ENCODE measurements at places on chromosomes 13 and 19. TPM values are rescaled to one million over a fixed set of nuclear protein-coding genes. Genes with fewer than 3 reads are reported as not detected.

The ZNF763 gene
- 0.85 TPM for total RNA-seq

The MEIOSIN gene
- total RNA-seq: not detected

GRCh38 chr13:21106089-21106488, 44.7 kb upstream of the LATS2 start:
- H3K27ac ChIP-seq: no peak overlapping the region
- H3K4me1 ChIP-seq: peaks cover 2% of the 10 kb centered on the region
- no peak for DNase-seq
- no peak overlapping the region for H3K4me3 ChIP-seq
- no peaks in the 10 kb centered on the region for H3K36me3 ChIP-seq
- H3K27me3 ChIP-seq: peaks cover 4% of the 10 kb centered on the region

- H3K27ac ChIP-seq: no peak overlapping the region
- H3K4me3 ChIP-seq: no peak overlapping the region
- H3K4me1 ChIP-seq: peaks cover 6% of the 10 kb centered on the region
Observed at GRCh38 chr13:32117701-32118100, 86.1 kb downstream of the FRY start.

The MIR17HG gene
- total RNA-seq: 15.5 TPM
